ENCODE measurements at places on chromosomes 13 and 19.

- no peak for DNase-seq
Observed at GRCh38 chr13:76014406-76015318, 378.5 kb downstream of the LMO7 start.

DNA sequence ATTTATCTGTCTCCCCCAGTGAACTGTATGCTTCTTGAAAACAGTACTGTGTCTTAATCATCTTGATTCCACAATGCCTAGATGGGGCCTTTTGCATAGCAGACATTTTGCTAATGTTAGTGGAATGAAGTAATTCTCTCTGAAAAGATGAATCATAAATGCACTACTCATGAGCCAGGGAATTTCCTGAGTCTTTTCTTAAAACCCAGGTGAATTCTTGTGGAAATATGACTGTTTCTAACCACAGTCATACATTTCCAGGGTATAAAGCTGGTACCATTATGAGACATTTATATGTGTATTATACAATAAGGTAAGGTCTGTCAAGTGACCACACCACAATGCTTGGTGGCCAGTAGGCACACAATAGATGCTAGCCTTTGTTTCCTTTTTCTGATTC is 5.5 kb upstream of the KCTD4 start:
- no peak for DNase-seq

DNA sequence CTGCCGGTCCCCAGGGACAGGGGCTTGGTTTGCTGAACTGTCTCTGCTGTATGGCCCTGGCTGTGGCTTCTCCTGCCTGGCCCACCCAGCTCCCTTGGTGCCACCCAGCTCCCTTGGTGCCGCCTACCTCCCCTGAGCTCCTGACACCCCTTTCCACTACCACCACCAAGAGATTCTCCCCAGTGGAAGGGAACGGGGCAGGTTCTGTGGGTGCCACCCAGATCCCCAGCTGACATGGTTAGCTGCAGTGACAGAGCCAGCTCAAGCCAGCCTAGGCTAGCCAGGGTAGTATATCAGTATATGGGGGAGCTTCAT is 28.5 kb upstream of the POP4 start:
- DNase-seq: no peak

DNA sequence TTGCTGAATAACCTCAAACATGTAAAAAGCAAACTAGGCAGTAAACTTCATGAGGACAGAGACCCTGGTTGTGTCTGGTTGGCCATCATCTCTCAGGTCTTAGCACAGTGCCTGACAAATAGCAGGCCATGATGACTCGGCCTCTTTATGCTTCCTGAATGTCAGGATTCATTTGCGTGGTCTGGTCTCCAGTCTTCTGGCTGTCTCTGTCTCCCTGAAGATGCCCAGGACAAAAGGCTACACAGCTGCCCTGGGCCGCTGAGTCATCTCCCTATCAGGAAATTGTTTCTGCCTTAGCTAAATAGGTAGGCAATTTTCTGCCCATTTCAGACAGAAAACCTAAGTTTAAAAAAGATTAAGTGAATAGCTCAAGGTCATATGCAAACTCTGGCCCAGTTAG is 84.1 kb upstream of the FNDC3A start:
- no peak for DNase-seq

DNA sequence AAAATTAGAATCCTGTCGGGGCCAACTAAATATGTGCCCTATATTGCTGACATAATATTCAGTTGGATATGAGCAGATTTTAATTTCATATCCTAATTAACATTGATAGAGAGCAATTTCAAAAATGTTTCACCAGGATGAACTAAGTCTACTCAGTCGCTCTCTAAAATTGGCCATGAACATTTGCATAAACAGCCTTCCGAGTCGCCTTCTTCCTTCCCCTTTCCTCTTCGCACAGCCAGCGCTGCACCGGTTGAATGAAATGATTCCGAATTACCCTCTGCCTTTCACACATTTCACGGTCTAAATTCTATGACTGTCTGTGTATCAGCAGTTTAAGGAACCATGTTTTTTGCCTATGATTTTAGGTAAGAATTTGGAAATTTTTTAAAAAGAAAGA is 413.7 kb downstream of the LIG4 start:
- no peak for DNase-seq

DNA sequence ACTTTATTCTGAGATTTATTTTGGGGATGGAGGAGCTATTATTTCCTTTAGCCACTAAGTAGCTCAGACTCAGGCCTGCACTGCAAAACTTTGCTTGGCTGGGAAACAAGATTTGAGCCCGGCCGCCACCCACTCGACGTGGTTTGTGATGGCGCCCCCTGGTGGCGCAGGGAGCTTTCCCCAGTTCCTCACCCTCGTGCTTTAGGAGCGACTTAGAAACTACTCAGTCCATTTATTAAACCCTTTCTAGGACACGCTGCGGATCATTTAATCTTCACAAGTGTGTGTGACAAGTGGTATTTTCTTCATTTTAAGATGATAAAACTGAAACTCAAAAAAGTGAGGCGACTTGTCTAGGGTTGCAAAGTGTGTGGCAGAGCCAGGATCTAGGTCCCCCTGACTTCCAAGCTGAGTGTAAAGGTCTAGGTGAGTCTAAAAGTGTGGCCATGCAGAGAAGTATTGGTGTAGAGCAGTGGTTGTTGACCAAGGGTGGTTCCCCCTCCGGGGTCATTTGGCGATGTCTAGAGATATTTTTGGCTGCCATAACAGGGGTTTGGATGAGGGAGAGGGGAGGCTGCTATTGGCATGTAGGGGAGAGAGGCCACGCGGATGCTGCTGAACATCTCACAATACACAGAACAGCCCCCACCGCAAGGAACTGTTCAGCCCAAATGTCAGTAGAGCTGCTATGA is 2.2 kb downstream of the CXCL17 start:
- DNase-seq: peak; percentile 82

- DNase-seq: no peak
Observed at GRCh38 chr19:41799444-41800000, 3.1 kb downstream of the CEACAM3 start.

- no peak for DNase-seq
Observed at GRCh38 chr13:50422181-50423148, 407.2 kb downstream of the KCNRG start.

DNA sequence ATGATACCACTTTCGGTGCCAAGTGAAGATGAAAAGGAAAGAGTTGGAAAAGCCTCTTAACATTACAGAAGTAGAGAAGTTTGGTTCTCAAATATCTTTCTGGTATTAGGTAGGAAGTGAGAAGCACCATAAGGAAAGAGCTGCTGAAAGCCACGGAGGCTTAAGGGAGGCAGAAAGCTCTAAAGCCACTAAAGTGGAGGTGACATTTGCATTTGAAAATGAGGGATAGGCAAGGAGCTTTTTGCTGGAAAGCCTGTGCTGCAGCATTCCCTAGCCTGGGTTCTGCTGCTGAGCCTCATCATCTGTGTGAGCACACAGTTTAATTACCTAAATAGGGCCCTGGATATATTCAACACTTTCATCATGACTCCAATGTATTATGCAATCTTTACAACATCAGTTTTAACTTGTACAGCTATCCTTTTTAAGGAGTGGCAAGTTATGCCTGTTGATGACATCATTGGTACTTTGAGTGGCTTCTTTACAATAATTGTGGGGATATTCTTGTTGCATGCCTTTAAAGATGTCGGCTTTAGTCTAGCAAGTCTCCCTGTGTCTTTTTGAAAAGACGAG is 315.4 kb downstream of the RBM26 start:
- no peak for DNase-seq

DNA sequence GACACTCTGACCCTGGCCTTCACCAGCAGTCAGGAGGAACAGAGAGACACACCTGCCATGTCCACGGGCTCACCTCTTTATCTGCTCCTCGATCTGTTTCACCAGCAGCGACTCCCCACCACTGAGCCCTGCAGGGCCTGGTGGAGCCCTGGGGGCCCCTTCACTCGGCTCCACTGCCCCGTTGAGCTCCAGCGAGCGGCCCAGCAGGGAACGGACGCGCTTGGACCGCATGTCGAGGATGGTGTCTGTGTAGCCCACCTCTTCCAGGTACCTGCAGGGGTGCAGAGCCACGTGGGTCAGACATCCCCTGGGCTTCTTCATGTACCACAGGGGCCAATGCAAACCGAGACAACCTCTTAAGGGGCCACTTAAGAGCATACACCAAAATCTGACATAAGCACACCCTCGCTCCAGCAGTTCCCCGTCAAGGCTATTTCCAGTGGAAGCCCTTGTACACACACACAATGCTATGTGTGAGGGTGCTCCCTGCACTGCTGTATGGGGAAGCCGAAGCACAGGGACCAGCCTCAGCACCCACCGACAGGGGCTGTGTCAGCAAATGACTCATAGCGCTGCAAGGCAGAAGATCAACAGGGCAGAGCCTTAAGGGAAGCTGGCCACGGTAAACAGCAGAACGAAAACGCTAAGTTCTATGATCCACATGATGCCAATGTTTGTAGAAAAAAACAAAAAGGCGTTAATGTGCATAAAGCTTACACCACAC is 12.7 kb upstream of the FKRP start:
- no peak for DNase-seq

DNA sequence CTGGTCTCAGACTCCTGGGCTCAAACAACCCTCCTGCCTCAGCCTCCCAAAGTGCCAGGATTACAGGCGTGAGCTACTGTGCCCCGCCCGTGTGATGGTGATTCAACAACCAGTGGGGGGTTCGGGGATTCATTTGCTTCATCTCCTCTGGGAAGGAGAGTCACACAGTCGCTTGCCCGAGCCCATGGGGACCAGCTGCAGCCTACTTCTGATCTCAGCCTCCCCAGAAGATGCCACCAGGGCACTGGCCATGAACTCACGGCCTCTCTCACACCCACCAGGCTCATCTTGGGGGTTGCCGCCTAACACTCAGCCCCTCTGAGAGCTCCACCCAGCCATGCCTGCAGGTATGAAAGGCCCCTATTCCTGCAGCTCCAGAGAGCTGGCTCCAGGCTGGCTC is 6.8 kb downstream of the TOMM40 start:
- DNase-seq: no peak

GRCh38 chr19:22545751-22546150 is 88.4 kb upstream of the ZNF492 start:
- DNase-seq: no peak

DNA sequence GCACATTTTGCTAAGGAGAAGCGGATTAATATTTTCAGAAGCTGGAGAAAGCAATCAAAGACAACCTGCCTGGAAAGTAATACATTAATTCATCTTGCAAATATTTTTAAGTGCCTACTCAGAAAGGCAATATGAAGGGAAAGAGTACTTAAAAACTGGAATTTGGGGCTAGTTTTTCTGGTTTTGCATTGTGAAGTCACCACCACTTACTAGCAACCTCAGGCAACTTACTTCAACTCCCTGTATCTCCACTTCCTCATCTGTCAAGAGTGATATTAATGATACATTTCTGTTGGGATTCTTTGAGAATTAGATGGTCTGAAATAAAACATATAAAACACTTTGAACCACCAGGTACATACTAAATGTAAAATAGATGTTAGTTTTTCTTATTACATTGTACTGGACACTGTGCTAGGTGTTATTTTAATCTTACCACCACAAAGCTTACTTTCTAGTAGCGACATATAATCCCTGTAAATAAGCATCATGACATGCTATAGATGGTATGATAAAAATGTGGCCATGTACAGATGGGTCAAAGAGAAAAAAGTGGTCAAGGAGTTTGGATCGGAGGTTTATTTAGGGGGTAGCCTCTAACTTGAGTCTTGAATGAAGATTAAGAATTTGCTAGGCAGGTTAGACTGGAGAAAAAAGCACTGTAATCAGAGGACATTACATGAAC is 101.2 kb downstream of the SPRY2 start:
- no peak for DNase-seq

GRCh38 chr13:67308004-67308772 is 78.1 kb upstream of the PCDH9 start:
- DNase-seq: no peak

DNA sequence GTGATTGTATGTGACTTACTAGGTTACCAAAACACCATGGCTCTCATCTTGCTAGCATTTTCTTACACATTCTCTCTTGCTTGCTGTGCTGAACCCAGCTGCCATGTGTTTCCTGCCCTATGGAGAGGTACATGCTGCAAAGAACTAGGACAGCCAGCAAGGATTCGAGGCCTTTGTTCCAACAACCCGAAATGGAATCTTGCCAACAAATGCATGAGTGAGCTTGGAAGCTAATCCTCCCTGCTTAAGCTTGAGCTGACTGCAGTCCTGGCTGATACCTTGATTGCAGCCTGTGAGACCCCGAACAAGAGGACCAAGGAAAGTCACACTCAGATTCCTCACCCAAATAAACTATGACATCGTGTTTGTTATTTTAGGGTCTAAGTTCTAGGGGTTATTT is 651.2 kb downstream of the SLITRK6 start:
- DNase-seq: no peak

- DNase-seq: no peak
Observed at GRCh38 chr13:80224468-80224867, 116.5 kb downstream of the SPRY2 start.

- no peak for DNase-seq
Observed at GRCh38 chr19:42154471-42155323, 22.5 kb upstream of the POU2F2 start.

- no peak for DNase-seq
Observed at GRCh38 chr13:94712812-94713560, 641 bp upstream of the SOX21 start.

GRCh38 chr13:66875264-66875663 is 354.9 kb downstream of the PCDH9 start:
- DNase-seq: no peak

DNA sequence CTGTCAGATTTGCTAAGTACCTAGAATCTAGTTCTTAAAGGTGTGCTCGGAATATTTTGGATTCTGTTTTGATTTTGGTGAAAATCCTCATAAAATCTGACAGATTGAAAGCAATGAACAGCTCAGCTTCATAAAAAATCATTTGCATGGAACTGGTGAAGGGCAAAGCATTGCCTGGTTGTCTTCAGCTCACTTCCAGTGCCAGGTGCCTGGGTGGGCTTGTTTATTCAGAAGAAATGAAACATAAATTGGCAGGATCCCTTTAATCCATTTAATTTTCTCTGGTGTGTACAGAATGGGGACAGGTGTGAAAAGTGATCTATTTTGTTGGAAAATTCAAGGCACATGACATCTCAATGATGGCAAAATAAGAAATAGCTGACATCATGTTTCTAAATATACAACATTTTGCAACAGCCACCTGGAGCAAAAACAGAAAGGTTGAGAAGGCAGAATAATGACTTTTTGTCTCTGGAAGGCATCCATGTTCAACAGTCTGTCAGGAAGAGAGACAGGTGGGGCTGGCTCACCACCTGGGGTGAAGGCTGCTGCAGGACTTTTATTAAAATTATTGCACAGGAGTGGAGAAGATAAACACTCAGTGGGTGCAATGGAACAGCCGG is 52.2 kb downstream of the RFC3 start:
- no peak for DNase-seq

- no peak for DNase-seq
Observed at GRCh38 chr19:55079400-55080038, 3.9 kb downstream of the EPS8L1 start.

DNA sequence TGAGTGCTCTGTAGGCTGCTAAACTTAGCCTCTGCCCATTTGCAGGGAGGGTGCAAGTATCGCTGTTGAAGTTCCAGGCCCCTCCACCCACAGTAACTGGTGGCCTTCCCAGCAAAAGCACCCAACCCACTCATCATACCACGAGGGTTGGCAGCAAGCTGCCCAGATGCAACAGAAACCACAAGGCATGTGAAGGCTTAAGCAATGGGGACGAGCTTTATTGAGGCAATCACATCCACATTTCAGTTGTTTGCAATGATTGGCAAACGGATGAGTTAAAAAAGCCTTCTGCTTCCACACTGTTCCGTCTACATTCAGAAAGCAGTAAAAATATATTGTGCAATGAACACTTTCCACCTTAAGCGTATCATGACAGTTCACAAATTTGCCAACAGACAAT is 10.3 kb downstream of the GJB6 start:
- DNase-seq: no peak
